ENCODE measurements at places on chromosomes 6 and 20.

DNA sequence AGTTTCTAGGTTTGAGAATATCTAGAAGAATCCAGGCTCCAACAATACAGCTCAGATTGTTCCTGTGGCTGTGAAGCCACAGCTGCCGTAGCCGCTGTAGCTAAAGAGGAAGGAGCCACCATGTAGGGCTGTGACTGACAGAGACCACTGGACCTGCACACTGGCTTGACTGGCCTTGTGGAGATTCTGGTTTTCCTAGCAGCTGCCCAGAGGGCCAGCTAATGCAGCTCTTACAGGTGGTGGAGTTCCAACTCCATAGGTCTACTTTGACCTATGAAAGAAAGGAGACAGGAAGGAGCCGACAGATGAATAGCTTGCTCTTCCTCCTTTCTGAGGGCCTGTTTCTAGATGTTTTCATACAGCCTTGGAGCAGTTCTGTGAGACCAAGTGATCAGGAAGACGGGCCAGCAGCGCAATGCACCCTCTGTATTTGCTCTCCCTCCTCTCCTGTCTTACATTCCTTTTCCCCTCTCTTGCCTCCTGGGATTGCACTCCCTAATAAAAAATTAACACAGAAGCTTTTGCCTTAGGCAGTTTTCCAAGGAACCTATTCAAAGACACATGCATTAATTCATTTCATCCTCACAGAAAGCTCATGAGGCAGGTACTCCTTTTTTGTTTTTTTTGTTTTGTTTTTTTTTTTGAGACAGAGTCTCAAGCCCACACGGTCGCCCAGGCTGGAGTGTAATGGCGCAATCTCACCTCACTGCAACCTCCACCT is 51.8 kb upstream of the MYB start:
- no peak for DNase-seq

DNA sequence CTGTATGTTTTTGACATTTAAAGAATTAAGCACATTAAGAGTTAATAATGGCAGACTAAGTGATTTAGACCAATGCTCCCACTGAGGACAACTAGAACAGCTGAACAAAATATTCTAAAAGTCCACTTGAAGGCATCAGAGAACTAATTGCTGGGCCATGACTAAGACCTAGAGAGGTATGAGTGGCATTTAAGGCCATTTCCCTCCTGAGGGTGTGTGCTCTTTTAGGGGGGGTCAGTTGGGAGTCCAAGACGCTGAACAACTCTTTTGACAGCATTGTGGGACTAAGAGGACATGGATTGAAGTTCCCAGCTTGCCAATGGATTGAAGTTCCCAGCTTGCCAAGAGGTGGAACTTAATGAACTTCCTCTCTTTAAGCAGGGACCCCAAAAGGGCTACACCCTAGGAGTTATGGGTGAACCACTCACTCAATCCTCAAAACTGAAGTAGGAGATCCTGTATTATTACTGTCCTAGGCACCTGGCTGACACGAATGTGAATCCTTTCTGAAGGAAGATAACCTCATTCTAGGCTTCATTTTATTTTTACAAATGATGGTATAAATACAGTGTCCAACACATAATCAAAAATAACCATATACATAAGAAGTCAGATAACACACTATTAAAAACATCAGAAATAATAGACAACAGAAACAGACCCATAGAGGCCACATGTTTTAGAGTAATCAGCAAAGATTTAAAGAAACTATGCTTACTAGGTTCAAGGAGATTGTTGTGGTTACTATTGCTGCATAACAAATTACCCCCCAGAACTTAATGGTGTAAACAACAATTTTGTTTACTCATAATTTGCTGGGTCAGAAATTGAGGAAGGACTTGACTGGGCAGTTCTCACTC is 175.1 kb downstream of the VEGFA start:
- DNase-seq = no peak

DNA sequence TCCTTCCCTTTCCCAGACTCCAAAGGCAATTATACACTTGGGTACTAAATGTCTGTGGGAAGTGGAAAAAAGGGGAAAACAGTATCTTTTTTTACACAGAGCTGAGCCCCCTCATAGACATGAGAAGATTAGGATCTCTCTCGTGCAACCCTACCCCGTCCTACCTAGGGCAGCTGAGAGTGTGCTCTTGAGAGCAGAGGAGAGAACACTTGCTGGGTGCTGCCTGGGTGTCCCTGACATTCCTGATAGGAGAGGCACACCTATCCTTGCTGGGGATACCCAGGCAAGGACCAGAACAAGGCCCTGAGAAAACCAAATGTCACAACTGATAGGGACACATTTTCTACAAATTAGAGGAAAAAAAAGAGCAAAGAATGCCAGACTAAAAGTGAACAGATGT is 81.2 kb downstream of the PREP start:
- DNase-seq = no peak

DNA sequence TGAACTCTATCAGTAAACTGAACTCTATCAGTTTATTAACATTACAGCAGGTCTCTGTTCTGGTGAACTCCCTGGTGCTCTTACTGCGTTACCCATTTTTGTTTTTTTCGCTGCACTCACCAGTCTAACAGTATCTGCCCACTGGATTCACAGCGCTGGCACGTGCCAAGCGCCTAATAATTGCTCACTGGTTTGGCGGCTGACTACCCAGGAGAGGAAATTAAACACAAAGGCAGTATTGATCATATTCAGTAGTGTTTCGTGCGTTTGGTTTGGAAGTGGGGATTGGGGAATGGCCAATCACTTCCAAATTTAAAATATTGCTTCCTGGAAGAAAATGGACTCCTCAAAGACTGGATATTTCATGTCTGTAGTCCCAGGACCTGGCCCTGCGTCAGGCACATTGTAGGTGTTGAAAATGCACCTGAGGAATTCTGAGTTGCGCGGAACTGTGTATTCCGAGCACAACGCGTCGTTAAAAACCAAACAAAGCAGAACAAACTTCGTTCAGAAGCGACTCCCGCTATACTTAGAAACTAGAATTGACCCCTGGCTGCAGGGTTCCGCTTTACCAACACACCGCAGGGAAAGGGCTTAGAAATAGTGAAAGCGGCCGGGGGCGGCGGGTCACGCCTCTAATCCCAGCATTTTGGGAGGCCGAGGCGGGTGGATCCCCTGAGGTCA is 1.1 kb upstream of the RPS12 start:
- no peak for DNase-seq

GRCh38 chr20:47243532-47244305 is 112.8 kb downstream of the ZMYND8 start:
- no peak for DNase-seq

All from stimulated activated CD4-positive, alpha-beta T cell treated with anti-CD3 and anti-CD28 coated beads, Interleukin-12 subunit alpha, Interleukin-12 subunit beta, amount 100 ng/mL, for 24 hours (primary cell).